Activated CD4-positive, alpha-beta T cell treated with anti-CD3 and anti-CD28 coated beads for 4 hours (primary cell): ENCODE measurements at places on chromosomes 7 and 10.

- no peak for DNase-seq
Observed at GRCh38 chr10:25530306-25530705, 355.5 kb downstream of the GPR158 start.

DNA sequence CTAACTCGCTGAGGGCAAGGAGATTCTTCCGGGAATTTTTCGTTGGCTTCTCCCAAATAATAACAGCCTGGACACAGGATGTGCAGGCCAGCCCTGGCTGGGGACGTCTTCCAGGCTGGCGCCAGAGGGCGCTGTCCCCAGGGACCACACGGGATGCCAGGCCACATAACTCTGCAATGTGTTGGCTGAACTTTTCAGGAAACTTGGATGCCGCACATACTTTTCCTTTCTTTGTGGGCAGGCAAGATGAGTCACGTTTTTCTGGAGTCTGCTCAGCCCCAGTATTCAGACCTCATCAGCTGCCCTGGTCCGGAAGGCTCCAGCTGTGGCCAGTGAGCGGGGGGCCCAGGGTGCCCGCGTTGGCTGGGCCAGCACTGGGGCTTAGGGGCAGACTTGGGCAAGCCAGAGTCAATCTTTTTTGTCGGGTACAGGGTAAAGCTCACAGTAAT, 122.7 kb downstream of the PRKAG2 start:
- no peak for DNase-seq

GRCh38 chr10:500876-501275, 188.6 kb downstream of the DIP2C start:
- no peak for DNase-seq

DNA sequence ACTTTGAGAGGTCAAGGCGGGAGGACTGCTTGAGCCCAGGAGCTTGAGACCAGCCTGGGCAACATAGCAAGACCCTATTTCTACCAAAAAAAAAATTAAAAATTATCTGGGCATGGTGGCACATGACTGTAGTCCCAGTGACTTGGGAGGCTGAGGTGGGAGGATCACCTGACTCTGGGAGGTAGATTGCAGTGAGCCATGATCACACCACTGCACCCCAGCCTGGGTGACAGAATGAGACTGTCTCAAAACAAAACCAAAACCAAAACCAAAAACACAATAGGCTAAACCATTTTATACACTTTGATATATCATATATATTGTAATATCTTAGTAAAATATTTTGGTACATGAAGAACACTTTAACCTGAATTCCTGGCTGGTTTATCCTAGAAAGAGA, 101.6 kb downstream of the RAPGEF5 start:
- no peak for DNase-seq

- DNase-seq = no peak
Observed at GRCh38 chr10:124693801-124694416, 50.3 kb downstream of the FAM53B start.

DNA sequence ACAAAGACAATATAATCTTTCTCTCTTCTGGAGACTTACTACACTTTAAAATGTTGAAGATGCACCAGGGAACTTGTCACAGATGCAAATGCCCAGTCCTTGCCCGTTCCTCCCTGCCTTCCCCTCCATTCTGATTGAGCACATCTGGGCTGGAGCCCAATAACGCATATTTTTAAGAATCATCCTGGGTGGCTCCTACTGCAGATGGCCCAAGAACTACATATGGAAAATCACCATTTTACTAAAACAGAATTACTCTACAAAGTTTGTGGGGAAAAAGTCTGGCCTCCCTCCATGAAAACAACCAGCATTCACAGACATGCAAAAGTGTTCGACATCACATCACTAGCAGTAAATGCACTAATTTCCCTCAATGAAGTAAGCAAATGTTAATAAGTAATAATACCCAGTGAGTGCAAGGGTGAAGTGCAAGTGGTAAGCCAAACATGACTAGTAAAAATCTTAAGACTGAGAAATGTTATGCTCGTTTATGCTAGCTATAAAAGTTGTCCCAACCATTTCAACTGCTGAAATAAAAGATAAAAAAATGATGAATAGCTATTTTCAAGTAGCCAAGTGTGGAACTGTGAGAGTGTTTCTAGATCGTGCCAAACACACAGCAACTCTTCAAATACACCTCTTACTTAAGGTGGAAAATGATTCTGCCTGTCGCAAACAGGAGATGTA, 43.5 kb downstream of the TSPAN12 start:
- DNase-seq = no peak

GRCh38 chr10:99292159-99292558, 37.0 kb upstream of the CNNM1 start:
- no peak for DNase-seq

- DNase-seq = no peak
Observed at GRCh38 chr7:156827587-156828203, 65.3 kb downstream of the LMBR1 start.
